ENCODE measurements at places on chromosomes 5 and 9. TPM values are rescaled to one million over a fixed set of nuclear protein-coding genes. Genes with fewer than 3 reads are reported as not detected.

DNA sequence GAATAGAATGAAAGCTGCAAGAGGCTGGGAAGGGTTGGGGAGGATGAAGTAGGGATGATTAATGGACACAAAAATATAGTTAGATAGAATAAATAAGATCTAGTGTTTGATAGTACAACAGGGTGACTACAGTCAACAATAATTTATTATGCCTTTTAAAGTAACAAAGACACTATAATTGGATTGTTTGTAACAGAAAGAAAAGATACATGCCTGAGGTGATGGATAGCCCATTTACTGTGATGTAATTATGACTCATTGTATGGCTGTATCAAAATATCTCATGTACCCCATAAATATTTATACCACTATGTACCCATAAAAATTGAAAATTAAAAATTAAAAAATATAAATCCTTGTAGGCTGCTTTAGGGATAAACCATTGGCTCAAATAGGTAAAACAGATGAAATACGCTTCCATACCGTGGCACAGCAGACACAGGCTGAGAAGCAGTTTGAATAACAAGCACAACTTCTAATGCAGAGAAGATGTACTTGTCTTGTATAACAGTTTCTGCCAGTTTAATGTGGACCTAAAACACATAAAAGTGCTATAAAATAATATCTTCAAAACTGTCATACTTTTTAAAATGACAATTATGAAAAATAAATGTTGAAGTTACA is 34.9 kb downstream of the APBA1 start:
- H3K27ac ChIP-seq = no peak overlapping the region
- no peak for DNase-seq
- H3K4me3 ChIP-seq = no peak overlapping the region
- no peaks in the 10 kb centered on the region for H3K36me3 ChIP-seq

GRCh38 chr9:18126831-18127498 is 347.0 kb upstream of the ADAMTSL1 start:
- H3K4me3 ChIP-seq = no peak overlapping the region
- no peaks in the 10 kb centered on the region for H3K4me1 ChIP-seq
- no peak overlapping the region for H3K27ac ChIP-seq
- no peaks in the 10 kb centered on the region for H3K36me3 ChIP-seq

- H3K27me3 ChIP-seq = peaks cover 3% of the 10 kb centered on the region
- no peak overlapping the region for H3K27ac ChIP-seq
- H3K4me3 ChIP-seq = no peak overlapping the region
- no peaks in the 10 kb centered on the region for H3K4me1 ChIP-seq
- DNase-seq = no peak
Measured at GRCh38 chr9:38690574-38690973, 29.4 kb downstream of the FAM240B start.

- DNase-seq = no peak
- no peaks in the 10 kb centered on the region for H3K4me1 ChIP-seq
- H3K36me3 ChIP-seq = no peaks in the 10 kb centered on the region
- H3K27me3 ChIP-seq = no peaks in the 10 kb centered on the region
- no peak overlapping the region for H3K27ac ChIP-seq
Measured at GRCh38 chr5:111983459-111983858, 226.5 kb upstream of the NREP start.

GRCh38 chr5:16759147-16759773 is 142.5 kb upstream of the RETREG1 start:
- H3K4me1 ChIP-seq = peaks cover 3% of the 10 kb centered on the region
- H3K36me3 ChIP-seq = peaks cover 94% of the 10 kb centered on the region
- no peak for DNase-seq
- no peaks in the 10 kb centered on the region for H3K27me3 ChIP-seq
- no peak overlapping the region for H3K27ac ChIP-seq

GRCh38 chr5:148860599-148860998 is 34.2 kb downstream of the ADRB2 start:
- DNase-seq = no peak
- H3K4me3 ChIP-seq = no peak overlapping the region
- peaks cover 46% of the 10 kb centered on the region for H3K4me1 ChIP-seq
- H3K36me3 ChIP-seq = no peaks in the 10 kb centered on the region
- no peak overlapping the region for H3K27ac ChIP-seq

DNA sequence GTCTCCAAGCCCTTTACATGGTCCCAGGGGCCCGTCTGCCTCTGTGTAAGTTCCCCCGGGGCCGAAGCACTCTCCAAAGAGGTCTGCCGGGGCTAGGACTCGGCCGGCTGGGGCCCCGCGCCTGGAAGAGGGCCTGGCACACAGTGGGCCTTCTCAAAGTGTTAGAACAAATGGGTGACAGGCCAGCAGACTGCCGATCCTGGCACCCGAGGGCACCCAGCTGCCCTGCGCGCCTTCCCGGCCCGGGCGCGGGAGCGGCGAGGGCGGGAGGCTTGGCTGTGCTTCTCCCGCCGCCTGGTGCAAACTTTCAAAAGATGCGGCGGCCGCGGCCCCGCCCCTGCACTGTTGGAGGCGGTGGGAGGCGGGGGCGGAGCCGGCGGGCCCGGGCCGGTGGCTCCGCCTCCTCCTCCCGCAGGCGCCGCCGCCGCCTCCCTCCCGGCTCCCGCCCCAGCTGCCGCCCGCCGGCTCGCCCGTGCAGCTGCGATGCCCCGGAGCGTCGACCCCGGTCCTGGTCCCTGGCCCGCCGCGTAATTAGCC is at the start of gene NEURL1B:
Gene NEURL1B (plus strand): TSS at position 442 of the 537 bp plus-strand sequence. CDS start 144 bp downstream, outside the sequence.
- H3K27me3 ChIP-seq = peaks cover 21% of the 10 kb centered on the region
- peaks cover 9% of the 10 kb centered on the region for H3K36me3 ChIP-seq
- DNase-seq = peak; percentile 75
- peak within 1 kb of the TSS; percentile 89 for H3K27ac ChIP-seq

- H3K36me3 ChIP-seq = no peaks in the 10 kb centered on the region
- no peak overlapping the region for H3K4me3 ChIP-seq
- no peak for DNase-seq
- H3K27ac ChIP-seq = no peak overlapping the region
- H3K4me1 ChIP-seq = no peaks in the 10 kb centered on the region
Measured at GRCh38 chr5:44568519-44568918, 179.3 kb upstream of the FGF10 start.

DNA sequence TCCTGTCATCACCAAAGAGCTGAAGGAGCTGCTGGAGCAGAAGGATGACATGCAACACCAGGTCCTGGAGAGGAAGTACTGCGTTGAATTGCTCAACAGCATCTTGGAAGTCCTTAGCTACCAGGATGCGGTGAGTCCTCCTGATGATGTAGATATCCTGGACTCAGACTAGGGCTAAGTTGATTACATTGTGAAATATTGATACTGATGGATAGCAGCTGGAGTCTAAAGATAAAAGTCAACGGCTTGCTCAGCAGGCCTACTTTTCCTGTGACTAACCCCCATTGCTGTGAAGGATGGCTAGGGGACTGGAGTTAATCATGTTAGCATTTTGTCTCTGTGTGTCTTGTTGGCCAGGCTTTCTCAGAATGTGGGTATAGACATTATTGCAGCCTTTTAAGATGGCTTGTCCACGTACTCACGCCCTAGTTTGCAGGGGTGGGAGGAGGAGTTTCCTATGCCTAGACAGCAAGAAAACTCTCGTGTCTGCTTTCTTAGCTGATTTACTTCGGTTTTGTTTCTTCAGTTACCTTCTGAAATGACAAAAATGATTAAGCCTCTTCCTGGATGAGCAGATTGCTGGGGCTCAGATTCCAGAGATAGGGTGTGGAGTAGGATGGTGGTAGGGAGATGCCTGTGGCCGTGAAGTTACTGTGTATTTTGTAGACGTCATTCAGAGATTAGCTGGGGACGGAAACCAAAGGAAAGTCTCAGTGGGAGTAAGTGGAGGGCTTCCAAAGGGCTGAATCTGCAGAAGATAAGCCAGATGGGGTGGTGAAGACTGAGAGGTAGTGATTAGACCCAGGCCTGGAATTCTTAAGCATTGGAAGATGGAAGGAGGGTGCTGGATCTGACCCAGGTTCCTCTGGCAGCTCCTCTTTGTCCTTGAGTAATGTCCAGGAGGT is 166.3 kb downstream of the DOCK2 start:
- no peak for DNase-seq
- H3K36me3 ChIP-seq = peaks cover 6% of the 10 kb centered on the region
- no peaks in the 10 kb centered on the region for H3K27me3 ChIP-seq
- H3K4me1 ChIP-seq = no peaks in the 10 kb centered on the region
- no peak overlapping the region for H3K4me3 ChIP-seq
- H3K27ac ChIP-seq = no peak overlapping the region

- H3K27me3 ChIP-seq = no peaks in the 10 kb centered on the region
- no peak overlapping the region for H3K27ac ChIP-seq
- H3K36me3 ChIP-seq = no peaks in the 10 kb centered on the region
- H3K4me3 ChIP-seq = no peak overlapping the region
- DNase-seq = no peak
Measured at GRCh38 chr5:33073881-33074327, 362.8 kb downstream of the NPR3 start.

GRCh38 chr5:112202694-112203093 is 216.4 kb downstream of the EPB41L4A start:
- no peaks in the 10 kb centered on the region for H3K4me1 ChIP-seq
- no peak for DNase-seq

- no peak for DNase-seq
- H3K4me3 ChIP-seq = no peak overlapping the region
- H3K36me3 ChIP-seq = no peaks in the 10 kb centered on the region
- no peaks in the 10 kb centered on the region for H3K27me3 ChIP-seq
- H3K27ac ChIP-seq = no peak overlapping the region
Measured at GRCh38 chr9:138077126-138077525, 199.5 kb downstream of the CACNA1B start.

DNA sequence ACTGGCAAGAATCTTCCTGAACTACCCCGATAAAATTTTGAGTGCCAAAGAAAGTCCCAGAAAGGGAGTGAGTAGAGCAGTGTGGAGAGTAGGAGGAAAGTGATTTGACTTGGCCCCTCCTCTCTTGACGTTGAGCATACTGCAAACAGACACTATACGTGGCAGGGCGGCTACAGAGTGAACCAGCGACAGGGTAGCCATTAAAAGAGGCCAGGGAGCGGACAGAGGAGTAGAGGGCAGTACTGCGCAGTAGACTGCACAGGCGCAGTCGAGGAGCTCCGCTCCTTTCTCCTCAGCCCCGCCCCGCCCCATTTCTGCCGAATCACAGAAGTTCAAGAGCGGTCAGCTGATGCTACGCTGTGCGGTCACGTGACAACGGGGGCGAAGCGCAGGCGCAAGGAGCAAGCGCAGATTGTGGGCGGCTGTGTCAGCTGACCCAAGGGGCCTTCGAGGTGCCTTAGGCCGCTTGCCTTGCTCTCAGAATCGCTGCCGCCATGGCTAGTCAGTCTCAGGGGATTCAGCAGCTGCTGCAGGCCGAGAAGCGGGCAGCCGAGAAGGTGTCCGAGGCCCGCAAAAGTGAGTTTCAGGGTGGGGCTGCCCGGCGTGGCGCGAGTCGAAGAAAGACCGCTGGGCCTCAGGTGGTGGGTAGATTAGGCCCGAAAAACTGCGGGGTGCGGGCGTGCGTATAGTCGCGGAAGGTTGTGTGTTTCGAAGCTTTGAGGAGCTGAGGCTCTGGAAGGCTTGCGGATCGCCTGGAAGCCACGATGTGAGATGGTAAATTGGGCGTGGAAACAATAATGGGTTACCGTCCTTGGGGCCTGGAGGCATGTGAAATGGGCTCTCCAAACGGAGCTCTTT is at the start of gene ATP6V1G1:
Gene ATP6V1G1 (plus strand): TSS at position 425 of the 858 bp plus-strand sequence. CDS start 70 bp downstream, at position 495.
- H3K4me1 ChIP-seq = peaks cover 41% of the 10 kb centered on the region
- peak within 1 kb of the TSS; percentile 96 for H3K27ac ChIP-seq
- H3K4me3 ChIP-seq = peak within 1 kb of the TSS; percentile 97
- DNase-seq = peak; percentile 100

DNA sequence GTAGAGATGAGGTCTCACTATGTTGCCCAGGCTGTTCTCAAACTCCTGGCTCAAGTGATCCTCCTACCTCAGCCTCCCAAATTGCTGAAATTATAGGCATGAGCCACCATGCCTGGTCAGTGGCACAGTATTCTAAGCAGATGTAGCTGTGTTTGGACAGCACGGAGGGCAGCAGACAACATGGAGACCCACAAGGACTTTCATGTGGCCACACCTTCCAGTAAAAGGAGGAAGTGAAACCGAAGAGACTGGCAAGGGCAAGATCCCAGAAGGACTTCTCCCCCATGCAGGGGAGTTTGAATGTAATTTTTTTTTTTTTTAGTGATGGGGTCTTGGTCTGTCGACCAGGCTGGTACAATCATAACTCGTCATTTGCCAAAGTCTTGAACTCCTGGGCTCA is 172.2 kb downstream of the TRPM3 start:
- no peak overlapping the region for H3K27ac ChIP-seq
- DNase-seq = no peak
- H3K36me3 ChIP-seq = no peaks in the 10 kb centered on the region
- no peak overlapping the region for H3K4me3 ChIP-seq
- no peaks in the 10 kb centered on the region for H3K4me1 ChIP-seq
- no peaks in the 10 kb centered on the region for H3K27me3 ChIP-seq

GRCh38 chr5:4044881-4045280 is 449.2 kb downstream of the IRX1 start:
- H3K27me3 ChIP-seq = no peaks in the 10 kb centered on the region
- no peak for DNase-seq
- no peak overlapping the region for H3K4me3 ChIP-seq

The IL9 gene
- not detected for total RNA-seq

The SPINK4 gene
- not detected for total RNA-seq

The SOHLH1 gene
- not detected for total RNA-seq

The OR1Q1 gene
- not detected for total RNA-seq

The TICAM2 gene
- 5.8 TPM for total RNA-seq

The MCTP1 gene
- 38.7 TPM for total RNA-seq

The PCDHA13 gene
- 0.97 TPM for total RNA-seq

The LHX6 gene
- total RNA-seq = 8.1 TPM

The SPINK1 gene
- total RNA-seq = not detected

The MAPK9 gene
- 43.1 TPM for total RNA-seq
